ENCODE measurements at places on chromosomes 7 and 10.

GRCh38 chr7:143299840-143300239 lies 11.7 kb downstream of the CASP2 start:
- peak; percentile 33 for DNase-seq

DNA sequence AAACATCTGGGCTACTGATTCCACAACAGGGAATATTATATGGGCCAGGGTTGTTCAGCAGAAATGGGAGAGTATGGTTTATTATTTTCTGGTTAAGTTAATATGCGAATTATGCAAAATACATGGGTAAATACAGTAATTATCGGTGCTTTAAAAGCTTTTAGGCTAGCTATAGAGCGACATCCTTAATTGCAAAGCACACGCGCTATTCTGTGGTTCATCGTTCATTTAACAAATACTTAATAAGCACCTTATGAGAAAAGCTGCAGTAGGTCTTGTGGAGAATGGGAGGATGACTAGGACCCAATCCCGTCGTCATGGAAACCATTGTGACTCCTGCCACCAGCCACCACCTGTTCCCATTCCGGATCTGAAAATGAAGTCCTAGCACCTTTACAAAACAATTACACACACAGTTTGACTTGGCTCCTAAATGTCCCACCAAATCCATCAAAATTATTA lies 623 bp upstream of the CEP41 start:
- peak; percentile 91 for DNase-seq

DNA sequence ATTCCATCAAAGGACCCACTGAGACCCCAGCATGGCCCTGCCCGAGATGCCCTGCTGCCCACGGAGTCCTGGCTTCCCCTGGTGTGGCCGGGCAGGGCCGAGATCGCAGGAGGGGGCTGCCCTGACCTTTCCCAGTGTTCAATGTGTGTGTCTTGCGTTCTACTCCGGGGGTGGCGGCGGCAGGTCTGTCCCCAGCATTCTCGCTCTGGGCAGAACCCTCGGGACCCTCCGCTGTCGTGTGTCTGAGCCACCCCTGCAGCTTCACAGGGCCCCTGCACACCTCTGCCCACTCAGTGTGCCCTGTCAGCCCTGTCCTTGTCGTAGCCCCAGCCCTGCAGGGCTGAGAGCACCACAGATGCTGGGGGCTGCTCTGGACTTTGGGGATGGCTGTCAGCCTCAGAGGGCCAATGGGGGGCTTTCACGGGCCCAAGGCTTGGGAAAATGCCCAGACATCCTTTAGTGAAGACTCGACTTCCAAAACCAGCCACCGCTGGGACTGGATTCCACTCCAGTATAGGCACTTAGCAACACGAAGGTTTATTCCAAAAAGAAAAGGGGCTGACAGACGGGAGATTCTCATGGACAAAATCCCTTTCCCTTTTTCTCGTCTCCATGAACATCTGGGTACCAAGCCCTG lies 30.0 kb upstream of the KNDC1 start:
- DNase-seq = no peak

DNA sequence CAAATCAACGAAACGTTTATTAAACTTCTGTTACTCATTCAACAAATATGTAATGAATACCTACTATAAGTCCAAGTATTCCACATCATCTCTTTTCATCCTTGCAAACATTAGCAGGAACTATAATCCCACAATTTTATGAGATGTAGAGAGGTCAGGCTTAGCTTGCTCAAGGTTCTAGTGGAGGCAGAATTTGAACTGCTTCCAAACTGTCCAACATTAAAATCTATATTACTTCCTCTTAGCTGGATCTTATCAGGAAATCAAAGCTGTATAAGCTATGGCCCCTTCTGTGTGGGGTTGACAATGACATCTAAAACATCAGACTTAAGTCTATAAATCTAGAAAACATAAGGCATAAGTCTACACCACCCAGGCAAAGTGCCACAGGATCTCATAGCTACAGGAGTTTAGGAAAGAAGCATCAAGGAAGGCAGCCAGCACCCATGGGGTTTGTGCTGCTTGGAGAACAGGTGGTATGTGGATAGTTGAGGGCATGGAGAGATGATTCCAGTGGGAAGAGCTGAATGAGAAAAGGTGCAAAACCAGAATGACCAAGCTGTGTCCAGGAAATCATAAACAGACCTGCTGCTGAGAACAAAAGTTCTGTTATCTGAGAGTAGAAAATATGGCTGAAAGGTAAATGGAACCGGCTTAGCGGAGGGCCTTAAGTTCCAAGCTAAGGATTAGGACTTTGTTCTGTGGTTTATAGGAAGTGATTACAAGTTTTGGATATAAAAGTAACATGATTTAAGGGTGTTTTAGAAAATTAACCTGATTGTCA lies 34.5 kb downstream of the PAPSS2 start:
- DNase-seq = no peak

GRCh38 chr10:60735244-60735643 lies 43.0 kb upstream of the CDK1 start:
- DNase-seq = no peak

- no peak for DNase-seq
Observed at GRCh38 chr7:140036224-140036962, 26.4 kb downstream of the PARP12 start.

GRCh38 chr7:105691082-105691679 lies 109.9 kb upstream of the EFCAB10 start:
- DNase-seq = no peak

- DNase-seq = peak; percentile 85
Observed at GRCh38 chr7:131835141-131835540, 278.7 kb upstream of the PODXL start.

DNA sequence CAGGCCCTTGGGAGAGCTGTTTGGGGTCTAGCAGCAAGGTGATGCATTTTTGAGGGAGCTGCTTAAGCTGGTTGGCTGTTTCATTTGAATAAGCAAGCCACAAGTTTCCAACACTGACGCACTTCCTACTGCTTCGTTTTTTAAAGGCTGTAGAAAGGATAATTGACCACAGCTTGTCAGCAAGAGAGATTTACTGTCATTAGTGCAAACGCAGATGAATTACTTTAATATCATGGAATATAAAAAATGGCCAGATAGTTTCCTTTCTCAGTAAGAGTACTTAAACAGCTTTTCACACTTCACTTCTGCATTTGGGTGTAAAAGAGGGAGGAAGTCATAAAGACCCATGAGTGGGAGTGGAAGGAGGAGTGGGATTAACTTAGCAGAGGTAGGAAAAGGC lies 61.5 kb downstream of the FZD1 start:
- no peak for DNase-seq

All from G401 (cell line).